ENCODE measurements at places on chromosomes 1 and 21.

DNA sequence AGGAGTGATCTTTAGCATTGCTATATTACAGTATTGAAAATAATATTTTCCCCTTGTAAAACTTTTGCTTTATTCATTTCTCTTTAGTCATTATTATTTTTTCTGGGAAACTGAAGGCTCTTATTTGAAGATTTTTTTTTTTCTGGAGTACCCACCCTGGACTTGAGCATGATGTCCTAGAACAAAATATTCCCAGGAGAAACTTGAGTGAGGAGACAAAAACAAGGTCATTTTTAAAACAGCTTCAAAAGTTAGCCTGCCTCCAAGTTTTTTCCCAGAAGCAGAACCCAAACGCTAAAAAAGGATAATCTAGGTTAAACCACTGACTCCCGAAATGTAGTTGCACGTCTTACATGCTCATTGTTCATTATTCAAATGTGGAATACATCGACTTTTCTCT is 160.2 kb upstream of the KCTD3 start:
- DNase-seq = no peak

- DNase-seq = no peak
These were observed 111.8 kb downstream of the FGGY start for GRCh38 chr1:59408608-59409240.

- no peak for DNase-seq
These were observed 55.9 kb downstream of the HHAT start for GRCh38 chr1:210384625-210385024.

DNA sequence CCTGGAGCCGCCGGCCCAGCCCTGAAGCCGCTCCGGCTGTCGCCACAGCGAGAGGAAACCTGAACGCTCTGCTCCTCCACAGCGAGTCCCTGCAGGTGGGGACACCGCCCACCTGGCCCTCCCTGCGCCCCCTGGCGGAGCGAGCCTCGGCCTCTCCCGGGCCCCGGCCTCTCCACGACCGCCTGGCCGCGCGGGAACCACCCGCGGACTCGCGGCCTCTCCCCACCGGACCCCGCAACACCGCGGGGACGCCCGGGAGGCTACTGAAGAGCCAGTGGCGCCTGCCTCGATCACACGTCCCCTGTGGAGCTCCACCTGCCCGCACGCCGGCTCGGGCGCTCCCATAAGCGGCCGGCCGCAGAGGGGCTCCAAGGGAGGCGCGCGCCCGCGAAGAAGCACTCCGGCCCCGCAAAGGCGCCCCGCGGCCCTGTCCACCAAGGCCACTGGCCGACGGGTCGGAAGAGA is 109.6 kb downstream of the KCNN3 start:
- peak; percentile 80 for DNase-seq

DNA sequence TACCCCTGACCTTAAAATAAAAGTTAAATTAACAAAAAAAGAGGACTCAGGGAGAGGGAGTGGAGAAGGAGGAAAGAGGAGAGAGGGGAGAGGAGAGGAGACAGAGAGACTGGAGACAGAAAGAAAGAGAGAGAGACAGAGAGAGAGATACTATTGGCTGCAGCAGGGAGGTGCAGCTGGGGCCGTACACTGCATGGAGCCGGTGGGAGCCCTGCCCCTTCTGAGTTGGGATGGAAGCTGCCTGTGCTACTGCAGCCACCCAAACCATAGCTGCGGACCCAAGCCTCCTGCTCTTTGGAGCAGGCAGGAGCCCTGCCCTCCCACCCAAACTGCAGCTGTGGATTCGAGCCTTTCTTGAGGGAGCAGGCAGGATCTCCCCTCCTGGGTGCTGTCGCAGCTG is 32.7 kb upstream of the HP1BP3 start:
- no peak for DNase-seq

GRCh38 chr1:52055066-52055865 is at the start of gene TXNDC12:
TXNDC12 (minus strand) TSS chr1:52055191; CDS start chr1:52055096, 95 bp downstream.
- peak; percentile 82 for DNase-seq

GRCh38 chr1:209641832-209642172 is 10.4 kb downstream of the LAMB3 start:
- DNase-seq = no peak

GRCh38 chr1:230550428-230550827 is 91.9 kb upstream of the COG2 start:
- no peak for DNase-seq

DNA sequence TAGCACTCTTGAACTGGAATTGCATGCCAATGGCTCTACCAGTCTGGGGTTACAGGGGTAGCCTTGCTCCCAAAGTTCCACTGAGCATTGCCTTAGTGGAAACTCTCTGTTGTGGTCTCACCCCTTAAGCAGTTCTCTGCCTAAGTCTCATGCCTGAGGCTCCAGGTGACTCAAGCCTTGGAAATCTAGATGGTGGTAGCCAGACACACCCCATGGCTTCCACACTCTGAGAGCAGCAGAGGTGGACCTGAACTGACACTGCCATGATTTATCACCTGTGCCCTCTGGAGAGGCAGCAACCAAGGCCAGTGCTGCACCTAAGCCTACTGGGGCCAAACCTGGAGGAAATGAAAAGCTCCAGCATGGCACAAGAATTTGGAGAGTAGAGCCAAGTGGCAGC is 285.7 kb upstream of the PKN2 start:
- DNase-seq = no peak

DNA sequence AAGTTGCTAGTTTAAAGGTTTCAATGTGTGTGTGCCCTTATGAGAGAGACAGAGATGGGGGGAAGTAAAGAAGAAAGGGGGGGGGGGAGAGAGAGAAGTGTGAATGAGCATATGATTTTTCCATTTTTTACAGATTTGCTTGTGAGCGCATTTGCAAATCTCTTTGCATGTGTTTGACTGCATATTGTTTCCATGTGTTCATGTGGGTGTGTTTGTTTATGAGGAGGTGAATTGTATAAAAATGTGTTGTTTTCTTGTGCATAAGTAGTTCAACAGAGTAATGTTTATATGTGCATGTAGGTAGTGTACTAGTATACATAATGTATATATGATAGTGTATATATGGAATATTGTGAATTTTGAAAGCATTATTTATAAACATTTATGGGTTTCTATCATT is 205.9 kb upstream of the SPAG17 start:
- no peak for DNase-seq

- DNase-seq = no peak
These were observed 3.0 kb downstream of the CDC42 start for GRCh38 chr1:22055463-22055862.

DNA sequence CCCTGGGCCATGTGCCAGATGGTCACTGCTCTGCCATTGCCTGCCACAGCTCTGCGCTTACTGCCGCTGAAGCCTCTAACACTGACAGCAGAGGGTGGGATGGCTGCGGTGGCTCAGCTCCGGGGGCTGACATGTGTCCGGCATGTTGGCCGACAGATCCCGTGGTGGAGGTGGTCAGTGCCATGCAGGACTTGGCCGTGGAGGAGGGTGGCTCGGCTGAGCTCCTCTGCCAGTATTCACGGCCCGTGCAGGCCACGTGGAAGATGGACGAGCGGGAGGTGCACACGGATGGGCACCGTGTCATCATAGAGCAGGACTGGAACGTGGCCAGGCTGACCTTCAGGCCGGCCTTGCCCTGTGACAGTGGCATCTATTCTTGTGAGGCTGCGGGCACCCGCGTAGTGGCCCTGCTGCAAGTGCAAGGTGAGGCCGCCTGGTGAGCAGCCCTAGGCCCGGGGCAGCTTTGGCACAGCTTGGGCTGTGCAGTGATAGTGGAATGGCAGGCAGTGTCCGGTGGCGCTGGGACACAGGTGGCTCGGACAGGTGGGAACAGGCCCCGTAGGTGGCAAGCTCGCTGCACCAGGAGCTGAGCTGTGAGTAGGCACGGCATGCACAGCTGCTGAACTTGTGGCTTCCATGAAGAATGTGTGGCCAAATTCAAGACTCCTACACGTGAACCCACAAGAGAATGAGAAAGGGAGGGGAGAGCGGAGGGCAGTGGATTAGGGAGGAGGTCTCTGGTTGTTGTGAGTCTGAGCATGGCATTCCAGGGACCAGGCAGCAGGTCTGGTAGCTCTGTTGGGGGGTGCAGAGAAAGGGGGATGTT is 91.8 kb downstream of the TRIM11 start:
- no peak for DNase-seq

DNA sequence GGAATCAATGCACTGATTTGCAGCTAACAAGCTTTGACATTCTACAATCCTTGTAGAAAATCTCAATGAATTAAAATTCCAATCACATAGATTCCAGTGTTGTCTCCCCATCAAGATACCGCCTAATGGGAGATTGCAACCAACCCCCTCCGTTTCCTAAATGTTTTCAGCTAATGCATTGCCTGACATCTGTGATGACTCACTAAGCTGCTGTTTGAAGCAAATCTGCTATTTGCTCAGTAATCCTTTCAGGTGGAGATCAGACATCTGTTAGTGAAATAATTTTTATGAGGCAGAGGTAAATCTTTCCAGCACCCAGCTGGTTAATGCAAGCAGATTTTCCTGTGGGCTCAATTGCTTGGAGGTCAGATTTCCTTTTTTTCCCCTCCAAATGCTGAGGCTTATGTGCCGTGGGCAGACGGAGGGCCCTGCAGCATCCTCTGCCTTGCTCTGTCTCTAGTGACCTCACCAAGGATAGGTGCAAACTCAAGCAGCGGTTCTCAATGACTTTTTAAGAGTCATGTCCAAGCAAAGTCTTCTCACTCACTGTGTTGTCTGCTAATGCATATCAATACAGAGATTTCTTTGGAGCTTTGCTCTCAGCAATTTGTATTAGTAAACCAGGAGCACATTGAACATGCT is 91.1 kb upstream of the RAB3GAP2 start:
- no peak for DNase-seq

GRCh38 chr1:70504821-70505193 is 93.7 kb downstream of the CTH start:
- no peak for DNase-seq

GRCh38 chr1:229388897-229389580 is 44.9 kb downstream of the ACTA1 start:
- no peak for DNase-seq

GRCh38 chr1:54481201-54481884 is 66.7 kb upstream of the ACOT11 start:
- no peak for DNase-seq

DNA sequence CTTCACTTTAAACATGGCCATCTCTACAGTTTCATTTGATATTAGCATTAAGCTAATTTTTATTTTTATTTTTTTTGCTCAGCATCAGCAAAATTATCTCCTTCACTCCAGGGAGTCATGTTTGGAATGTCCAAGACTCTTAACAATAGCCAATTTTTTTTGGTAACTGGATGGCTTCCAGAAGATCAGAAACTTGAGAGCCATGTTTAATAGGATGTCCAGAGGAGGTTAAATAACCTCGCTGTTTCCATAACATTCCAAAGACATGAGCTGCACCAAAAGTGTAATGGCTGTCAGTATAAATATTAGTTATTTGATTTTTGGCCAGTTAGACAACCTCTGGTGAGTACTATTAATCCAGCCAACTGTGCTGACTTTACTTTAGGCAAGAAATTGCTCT is 80.7 kb downstream of the DNTTIP2 start:
- no peak for DNase-seq

GRCh38 chr1:46569884-46570725 is 18.7 kb upstream of the KNCN start:
- no peak for DNase-seq

- no peak for DNase-seq
These were observed 50.8 kb downstream of the KCNAB2 start for GRCh38 chr1:6096243-6097116.

GRCh38 chr1:978069-978834 is 3.6 kb downstream of the PERM1 start:
- no peak for DNase-seq

DNA sequence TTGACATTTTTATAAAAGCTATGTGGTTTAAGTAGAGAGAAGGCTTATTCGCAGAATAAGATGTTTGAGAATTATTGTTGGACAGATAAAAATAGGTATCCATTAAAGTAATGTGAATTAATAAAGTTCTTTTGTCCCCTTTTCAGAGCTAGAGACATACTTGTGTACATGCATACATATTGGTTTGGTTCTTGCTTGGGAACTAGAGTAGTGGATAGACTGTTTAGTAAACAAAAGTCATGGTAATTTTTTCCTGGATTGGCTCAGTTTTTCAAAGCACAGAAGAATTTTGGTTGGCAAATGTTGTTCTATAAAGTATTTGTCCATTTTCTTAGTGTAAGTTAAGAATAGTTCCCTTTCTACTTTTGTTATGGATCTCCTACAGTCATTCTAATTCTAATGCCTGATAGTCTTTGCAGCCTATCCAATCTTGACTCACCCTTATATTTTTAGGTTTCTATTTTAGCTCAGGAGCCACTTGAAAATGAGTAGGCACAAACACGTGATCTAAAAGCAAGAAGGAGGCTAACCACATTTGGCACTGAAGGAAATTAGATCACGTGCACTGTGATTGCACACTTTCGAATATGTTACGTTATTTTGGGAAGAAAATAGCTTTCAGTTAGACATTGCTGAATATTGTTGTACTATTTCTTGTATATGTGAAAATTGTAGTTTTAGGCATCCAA is 47.0 kb downstream of the RABGAP1L start:
- no peak for DNase-seq

DNA sequence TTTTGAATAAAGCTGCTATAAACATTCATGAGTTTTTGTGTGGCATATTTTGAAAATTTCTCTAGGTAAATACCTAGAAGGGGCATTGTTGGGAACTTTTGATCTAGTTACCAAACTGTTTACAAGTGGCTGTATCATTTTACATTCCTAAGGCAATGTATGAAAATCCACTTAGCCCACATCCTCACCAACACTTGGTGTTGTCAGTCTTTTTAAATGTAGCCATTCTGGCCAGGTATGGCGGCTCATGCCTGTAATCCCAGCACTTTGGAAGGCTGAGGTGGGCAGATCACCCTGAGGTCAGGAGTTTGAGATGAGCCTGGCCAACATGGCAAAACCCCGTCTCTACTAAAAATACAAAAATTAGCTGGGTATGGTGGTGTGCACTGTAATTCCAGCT is 5.9 kb upstream of the KCNE2 start:
- DNase-seq = no peak

DNA sequence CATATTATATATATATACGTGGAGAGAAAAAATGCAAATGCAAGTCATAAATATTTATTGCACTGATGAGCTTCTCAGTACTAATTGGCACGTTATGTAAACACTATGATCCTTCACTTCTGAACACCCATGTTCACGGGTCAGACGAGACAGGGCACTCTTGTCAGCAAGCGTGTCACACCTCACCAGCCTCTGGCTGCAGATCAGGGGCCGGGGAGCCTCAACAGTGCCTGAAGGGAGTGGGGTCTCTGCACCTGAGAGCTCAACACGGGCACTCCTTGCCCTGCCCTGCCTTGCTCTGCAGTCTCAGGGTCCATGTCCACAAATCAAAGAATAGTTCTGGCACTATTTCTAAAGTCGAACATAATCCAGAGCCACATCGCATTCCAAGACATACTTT is 409 bp upstream of the HIVEP3 start:
- no peak for DNase-seq

GRCh38 chr1:19255288-19255687 is 3.7 kb downstream of the MRTO4 start:
- no peak for DNase-seq

Measured in HEK293T (cell line).